Motor neuron (in vitro differentiated cells): ENCODE measurements at places on chromosomes 12 and 14.

GRCh38 chr12:112370868-112371510, 11.2 kb downstream of the HECTD4 start:
- ATAC-seq: no peak

GRCh38 chr14:70776197-70776596, 33.1 kb downstream of the MAP3K9 start:
- no peak for ATAC-seq

DNA sequence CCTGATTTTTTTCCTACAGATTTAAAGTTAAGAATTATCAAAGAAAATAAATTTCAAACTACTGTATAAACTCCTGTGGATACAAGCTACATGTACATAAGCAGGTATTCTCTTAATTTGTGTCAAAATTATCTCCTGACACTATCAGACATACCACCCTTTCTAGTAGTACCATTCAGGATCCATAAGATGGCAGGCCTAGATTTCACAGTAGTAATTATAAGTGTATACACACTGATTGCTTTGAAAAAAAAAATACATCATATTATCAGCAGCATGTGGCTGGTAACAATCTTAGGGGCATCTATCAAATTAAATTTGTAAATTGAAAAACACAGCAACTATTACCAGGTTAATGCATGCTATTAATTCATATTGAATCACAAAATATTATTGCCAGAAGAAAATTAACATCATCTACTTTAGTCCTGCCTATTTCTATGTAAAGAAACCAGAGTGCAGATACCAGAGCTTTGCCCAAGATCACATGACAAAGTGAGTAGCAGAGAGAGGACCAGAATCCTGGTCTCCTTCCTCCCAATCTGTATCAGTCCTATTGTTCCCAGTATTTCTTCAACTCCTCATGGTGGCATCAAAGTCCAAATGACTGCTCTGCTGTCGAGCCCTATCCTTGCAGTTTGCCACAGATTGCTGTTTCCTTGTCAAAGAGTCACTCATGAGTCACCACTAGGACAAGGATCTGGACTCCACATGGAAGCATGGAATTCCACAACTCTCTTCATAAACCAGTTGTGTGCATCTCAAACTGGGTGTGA, 27.7 kb upstream of the CALM1 start:
- peak; percentile 27 for ATAC-seq

DNA sequence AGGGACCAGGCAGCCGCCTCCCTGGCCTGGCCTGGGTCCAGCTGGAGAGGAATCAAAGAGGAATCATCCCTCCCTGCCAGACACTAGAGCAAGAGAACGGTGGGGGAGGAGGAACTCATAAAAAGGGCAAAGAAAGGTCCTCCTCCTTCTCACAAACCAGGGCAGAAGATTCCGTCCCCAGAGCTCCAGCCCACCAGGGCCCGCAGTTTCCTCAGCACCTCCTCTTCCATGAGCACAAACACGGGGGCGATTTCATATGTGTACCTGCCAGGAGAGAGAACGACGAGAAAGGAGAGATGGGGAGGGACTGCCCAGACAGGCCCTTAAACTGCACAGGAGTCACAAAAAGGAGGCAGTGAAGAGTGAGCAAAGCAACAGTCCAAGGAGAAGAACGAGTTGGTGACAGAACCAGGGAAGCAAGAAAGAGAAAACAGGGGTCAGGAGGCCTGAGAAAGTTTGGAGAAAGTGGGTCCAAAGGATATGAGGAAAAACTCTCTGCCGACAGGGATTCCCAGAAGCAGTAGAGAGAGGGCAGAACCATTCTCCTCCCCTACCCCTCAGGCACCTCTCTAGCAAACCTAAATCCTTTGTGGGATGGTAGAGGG, 8.7 kb upstream of the ZNF740 start:
- no peak for ATAC-seq

DNA sequence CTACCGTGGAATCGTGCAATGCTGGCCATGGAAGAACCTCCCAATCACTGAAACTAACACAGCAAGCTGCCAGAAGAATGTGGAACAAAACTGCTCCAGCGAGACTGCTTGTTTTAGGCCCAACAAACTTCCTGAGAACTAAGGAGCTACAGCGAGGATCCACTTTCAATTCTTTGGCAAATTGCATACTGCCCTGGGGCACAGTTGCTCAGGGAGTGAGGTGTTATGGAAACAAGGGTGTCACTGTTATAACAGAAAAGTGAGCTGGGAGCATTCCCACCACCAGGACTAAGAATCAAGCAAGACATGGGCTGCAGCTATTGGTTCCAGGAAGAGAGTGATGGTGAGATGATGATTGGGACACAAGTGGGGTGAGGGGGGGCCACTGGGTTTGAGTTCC, 1606.1 kb upstream of the FLRT2 start:
- no peak for ATAC-seq

GRCh38 chr14:95519699-95520098, 3.2 kb upstream of the SYNE3 start:
- ATAC-seq: peak; percentile 28

GRCh38 chr14:103362780-103363179, 22.4 kb upstream of the MARK3 start:
- ATAC-seq: no peak
